Stimulated activated CD8-positive, alpha-beta memory T cell treated with anti-CD3 and anti-CD28 coated beads, Interleukin-15, amount 100 ng/mL, for 4 hours (primary cell): ENCODE measurements at places on chromosomes 1 and 21.

GRCh38 chr1:155910621-155911121, 478 bp downstream of the RIT1 start:
- DNase-seq, result no peak

GRCh38 chr1:6581561-6582305, 1.9 kb downstream of the ZBTB48 start:
- no peak for DNase-seq

DNA sequence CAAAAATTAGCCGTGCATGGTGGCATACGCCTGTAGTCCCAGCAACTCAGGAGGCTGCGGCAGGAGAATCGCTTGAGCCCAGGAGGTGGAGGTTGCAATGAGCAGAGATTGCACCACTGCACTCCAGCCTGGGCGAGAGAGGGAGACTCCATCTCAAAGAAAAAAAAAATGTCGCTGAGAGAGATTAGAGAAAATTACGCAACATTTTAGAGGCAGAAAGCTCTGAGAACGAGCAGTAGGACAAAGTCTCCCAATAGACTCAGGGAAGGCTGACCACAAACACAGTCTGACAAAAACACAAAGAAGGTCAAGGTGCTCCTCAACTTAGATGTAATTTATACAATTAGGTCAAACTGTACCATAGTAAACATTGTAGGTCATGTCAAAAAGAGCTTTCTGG, 367.6 kb upstream of the ZRANB2 start:
- DNase-seq, result no peak

DNA sequence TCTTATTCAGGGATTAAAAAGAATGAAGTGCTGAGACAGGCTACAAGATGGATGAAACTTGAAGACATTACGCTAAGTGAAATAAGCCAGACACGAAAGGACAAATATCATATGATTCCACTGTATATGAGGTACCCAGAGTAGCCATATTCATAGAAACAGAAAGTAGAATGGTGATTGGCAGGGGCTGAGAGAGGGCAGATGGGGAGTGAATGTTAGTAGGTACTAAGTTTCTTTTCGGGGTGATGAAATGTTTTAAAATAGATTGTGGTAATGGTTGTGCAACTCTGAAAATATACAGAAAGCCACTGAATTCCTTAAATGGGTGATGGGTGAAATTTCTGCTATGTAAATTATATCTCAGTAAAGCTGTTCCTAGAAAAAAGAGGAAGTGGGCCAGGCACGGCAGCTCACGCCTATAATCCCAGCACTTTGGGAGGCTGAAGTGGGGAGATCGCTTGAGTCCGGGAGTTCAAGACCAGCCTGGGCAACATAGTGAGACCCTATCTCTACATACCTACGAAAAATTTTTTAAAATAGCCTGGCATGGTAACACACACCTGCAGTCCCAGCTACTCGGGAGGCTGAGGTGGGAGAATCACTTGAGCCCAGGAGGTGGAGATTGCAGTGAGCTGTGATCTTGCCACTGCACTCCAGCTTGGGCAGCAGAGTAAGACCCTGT, 15.9 kb downstream of the SLC27A3 start:
- DNase-seq, result no peak

- no peak for DNase-seq
Measured at GRCh38 chr21:37006486-37007291, at the start of gene RIPPLY3. Gene RIPPLY3, plus strand, starts transcription at chr21:37006702. Its CDS starts 71 bp downstream, at chr21:37006773.

DNA sequence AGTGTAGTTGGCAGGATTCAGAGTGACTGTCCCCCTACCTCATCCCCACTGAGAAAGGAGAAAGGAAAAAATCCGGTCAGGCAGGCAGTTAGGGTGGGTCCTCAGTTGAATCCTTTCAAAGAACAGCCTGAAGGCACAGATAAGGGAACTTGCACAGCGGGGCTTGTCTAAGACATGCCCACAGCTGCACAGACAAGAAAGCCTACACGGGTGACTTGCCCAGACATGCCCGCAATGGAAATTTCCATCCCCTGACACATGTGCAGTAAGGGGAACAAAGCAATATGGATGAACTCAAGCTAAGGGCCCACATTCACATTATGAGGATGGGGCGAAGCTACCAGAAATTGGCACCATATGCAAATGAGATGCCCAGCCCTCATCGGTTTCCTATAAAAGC, 82.5 kb downstream of the DESI2 start:
- no peak for DNase-seq

- DNase-seq, result no peak
Measured at GRCh38 chr1:156947127-156947526, 26.7 kb downstream of the LRRC71 start.

GRCh38 chr21:45110873-45111624, 36.7 kb downstream of the ADARB1 start:
- no peak for DNase-seq

DNA sequence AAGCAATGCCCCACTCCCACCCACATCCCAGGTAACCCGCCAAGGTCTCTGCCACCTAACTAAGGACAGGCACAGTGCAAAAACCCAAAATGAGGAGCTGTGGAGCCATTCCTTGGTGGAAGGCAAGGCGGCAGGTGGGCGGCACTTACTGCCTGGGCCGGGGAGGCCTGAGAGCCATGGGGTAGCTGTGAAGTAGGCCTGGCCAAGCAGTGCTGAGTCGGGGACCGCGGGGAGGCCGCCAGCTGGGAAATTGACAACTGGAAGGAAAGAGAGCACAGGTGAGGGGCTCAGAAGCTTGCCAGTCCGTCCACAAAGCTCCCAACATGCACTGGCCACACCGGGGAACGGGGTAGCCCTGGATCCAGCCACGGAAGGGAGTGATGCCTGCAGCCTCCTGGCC, 85.3 kb downstream of the NPHP4 start:
- no peak for DNase-seq

- DNase-seq, result no peak
Measured at GRCh38 chr21:22115746-22116145, 1117.5 kb downstream of the NCAM2 start.

DNA sequence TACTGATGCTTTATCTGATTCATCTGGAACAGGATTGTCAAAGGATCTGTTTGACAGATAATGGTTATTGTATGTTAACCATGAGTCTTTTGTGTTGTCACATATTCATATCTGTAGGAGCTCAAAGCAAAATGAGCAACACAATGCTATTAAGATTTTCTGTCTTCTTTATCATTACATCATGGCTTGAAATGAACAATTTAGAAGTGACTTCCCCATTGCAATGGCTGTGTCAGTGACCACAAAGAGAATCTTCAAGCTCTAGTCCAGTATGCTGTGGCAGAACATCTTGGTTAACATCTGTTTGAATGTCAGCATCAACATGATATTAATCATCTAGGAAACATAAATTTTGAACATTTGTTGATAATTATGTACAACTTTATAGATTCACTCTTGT, 1148.5 kb downstream of the PLA2G4A start:
- no peak for DNase-seq

DNA sequence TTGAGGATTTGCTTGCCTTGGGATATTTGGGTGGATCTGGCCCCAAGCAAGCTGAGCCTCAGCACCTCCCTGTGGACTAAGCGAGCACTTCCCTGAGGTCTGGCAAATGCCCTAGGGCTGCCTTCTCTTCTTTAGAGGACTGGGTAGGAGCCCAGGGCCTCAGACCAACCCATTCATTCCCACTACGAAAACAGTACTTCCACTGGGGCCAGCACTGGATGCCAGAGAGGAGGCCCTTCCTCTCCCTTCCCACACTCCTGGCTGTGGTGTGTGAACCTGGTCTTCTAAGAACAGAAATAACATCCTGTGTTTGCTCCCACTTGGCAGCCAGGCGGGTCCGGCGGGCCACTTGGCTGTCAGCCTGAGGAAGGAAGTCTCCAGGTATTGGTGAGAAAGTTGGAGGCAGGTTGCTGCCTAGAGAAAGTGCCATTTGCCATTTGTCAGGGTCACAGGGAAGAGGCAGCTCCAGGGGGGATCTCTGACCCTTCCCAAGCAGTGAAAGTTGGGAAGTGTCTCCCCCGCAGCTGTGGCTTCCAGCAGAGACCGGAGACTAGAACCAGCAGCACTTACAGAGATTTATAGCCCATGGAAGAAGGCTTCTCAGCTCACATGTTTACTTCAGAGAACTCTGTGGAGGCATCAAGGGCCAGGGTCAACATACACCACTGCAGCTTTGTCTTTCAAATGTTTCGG, 323.5 kb downstream of the SIPA1L2 start:
- DNase-seq, result no peak

DNA sequence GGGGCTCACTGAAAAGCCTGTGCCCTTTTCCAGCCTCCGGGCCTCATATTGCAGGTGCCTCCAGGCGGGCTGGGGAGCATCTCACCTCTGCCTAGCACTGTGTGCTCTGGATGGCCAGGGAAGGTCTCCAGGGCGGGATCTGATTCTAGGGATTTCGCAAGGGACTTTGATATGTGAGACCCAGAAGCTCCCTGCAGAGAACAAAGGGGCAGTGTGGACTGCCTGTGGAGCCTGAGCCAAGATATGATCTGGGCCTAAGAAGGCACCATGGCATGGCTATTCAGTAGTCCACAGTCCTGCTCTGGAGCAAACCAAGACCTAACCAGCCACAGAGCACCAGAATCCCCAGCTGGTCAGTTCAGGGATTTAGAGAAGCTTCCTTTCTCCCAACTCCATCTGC, 157.2 kb downstream of the ST6GALNAC5 start:
- no peak for DNase-seq

GRCh38 chr1:241600496-241600901, 39.7 kb downstream of the CHML start:
- no peak for DNase-seq

GRCh38 chr1:183191833-183192232, 5.8 kb downstream of the LAMC2 start:
- no peak for DNase-seq

GRCh38 chr21:46347791-46348381, 23.9 kb downstream of the PCNT start:
- DNase-seq, result no peak

DNA sequence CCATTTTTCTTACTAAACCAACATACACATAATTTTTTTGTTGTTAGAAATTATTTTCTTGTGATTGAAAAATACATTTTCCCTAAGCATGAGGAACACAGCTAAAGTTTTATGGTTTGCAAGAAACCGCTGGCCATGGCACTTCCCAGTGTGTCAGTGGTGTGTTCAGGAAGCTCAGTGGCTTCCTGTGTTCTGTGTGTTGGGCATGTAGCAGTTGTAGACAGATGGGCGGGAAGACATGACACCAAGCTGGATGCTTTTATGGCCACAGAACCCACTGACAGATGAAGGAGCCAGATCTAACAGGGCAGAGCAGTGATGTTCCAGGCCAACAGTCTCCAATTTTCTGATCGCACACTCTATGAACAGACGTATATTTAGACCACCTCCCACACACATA, 119.8 kb downstream of the GALNT2 start:
- no peak for DNase-seq

- DNase-seq, result no peak
Measured at GRCh38 chr1:40786171-40786994, 2.8 kb downstream of the KCNQ4 start.

DNA sequence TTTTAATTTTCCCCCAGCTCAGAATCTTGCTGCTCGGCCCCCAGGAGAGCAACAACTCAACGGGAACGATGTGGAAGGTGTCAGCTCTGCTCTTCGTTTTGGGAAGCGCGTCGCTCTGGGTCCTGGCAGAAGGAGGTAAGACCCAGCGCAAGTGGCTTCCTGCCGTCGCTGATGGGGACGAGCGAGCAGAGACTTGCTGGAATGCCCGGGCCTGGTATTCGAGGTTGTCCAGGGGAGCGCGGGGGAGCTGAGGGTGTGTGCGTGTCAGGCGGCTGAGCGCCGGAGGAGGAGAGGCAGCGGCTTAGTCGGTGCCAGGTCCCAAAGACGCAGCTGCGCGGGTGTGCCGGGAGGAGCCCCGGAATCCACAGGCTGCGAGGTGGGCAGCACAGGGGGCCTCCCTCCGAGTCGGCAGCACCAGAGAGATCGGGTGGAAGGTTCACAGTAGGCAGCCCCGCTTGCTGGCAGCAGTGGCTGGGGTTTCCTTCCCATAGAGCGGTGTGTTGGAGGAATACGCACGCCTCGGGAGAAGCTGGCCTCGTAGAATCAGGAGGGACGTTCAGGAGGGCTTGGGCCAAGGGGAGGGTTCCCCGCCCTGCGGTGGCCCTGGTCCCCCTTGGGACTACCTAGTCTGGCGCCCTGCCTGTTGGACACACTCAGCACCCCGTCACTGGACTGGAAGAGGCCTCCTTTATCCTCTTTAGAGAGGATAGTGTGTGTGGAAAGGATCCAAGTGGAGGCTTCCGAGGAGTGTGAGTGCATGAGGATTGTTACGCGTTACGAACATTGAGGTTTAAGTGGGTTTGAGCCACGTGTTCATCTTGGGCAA, 547 bp downstream of the PDPN start:
- DNase-seq, result no peak

GRCh38 chr1:113745425-113745824, 13.9 kb downstream of the PHTF1 start:
- no peak for DNase-seq

- DNase-seq, result no peak
Measured at GRCh38 chr21:37478794-37479193, 112.2 kb downstream of the DYRK1A start.
